ENCODE measurements at places on chromosomes 5 and 9. TPM values are rescaled to one million over a fixed set of nuclear protein-coding genes. Genes with fewer than 3 reads are reported as not detected.

- DNase-seq, result peak; percentile 11
Observed at GRCh38 chr9:93899609-93900435, 55.3 kb downstream of the BARX1 start.

- DNase-seq, result no peak
Observed at GRCh38 chr9:18746631-18747030, 272.7 kb downstream of the ADAMTSL1 start.

- peak; percentile 30 for DNase-seq
Observed at GRCh38 chr9:93267091-93267541, 83.2 kb downstream of the WNK2 start.

DNA sequence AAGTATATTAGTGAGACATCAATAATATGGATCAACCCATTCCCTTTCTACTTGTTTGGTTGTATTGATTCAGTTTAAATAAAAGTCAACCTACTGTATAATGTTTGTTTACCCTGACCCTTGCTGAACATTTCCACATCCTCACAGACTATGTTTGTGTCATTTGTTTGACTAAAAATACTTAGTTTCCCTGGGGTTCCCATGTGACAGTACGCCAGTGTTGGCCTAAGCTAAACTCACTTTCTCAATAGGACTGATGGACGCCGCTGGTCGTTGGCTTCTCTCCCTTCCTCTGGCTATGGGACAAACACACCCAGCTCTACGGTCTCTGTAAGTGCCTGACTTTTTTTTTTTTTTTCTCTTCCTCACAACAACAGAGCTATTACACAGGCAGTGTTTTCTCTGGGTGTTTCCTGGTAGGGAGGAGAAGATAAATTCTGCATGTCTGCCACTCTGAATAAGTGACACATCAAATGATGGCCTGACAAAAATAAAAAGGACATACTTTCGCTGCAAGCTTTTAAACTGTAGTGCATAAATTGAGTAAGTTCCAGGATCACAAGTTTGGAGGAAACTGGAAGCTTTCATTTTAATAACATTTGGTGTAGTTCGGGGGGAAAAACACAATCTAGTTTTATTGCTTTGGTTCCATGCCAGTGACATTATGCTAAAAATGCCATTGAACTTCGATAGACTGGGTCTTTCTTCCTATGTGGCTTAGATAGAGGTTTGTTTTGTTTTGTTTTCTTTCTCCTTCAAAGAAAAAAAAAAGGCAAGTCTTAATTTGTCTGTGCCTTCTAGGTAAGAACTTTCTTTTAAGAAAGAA, 101.0 kb downstream of the CD180 start:
- peak; percentile 73 for DNase-seq

GRCh38 chr5:81525690-81526089, 131.8 kb upstream of the ACOT12 start:
- no peak for DNase-seq

GRCh38 chr9:29289365-29289764, 1716.1 kb upstream of the C9orf72 start:
- DNase-seq, result no peak

GRCh38 chr5:59275510-59276324, 617.8 kb downstream of the PDE4D start:
- peak; percentile 54 for DNase-seq

DNA sequence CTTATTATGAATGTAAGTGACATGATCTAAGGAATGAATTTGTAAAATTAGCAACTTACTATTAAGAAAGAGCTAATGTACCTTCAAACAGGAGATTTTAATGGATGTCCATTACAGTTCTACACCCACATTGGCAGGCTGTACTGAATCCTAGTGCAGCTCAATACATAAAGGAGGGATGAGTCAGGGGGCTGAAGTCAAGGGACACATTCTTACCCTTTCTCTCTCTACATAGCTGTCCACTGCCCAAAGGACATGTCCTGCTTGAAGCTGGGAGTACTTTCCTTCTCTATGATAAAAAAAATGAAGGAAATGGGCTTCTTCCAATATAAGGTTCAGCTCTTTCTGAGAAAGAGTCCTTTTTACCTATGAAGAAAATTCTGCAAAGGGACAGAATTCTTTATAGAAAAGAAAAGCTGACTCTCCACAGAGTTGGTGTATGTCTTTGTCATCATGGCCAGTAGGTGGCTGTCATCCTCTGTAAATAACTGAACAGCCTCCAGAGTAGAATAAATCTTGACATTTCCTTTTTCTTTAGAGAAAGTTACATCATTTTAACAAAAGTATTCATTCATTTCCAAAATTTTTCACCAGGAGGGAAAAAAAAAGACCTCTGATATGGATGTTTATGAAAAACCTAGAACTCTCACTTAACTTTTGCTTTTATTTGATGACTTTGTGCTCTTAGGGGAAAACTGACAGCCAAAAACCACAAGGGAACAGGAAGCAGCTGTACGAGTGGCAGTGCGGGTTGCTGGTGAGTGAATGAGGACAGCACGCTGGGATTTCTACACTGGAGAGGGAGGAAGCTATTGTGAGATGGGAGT, 13.1 kb upstream of the IFNA14 start:
- peak; percentile 32 for DNase-seq

DNA sequence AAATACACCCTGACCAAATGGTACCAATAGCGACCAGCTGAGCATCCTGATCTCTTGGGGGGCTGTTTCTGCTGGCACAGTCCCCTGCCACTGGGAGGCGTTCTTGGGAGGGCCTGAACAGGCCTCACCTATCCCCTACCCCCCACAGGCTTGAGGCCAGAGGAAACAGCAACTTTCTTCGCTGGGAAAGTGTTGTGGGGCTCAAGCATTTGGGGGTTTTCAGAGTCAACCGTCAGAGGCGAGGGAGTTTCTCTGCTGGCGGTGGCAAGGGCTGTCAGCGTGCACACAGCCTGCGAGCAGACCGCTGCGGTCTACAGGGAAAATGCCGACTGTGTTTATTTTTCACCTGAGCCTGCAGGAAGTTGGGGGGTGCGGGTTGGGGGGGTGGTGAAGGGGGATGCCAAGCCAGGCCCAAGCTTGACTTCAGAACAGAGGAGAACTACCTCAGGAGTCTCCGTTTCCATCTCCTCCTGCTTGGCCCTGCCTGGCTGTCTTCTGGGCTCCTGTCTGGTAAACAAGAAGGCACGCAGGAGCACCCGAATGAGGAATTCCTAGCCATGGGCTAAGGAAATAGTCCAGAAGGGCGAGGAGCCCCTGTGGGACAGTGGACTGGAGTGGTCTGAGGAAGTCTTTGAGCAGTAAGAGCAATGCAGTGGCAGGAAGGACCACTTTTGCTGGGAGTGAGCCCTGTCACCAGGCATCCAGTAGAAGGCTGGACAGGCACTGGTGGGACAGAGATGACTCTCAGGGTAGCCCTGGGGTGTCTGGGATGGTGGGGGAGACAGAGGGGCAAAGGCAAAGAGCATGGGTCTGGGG, 18.1 kb downstream of the TCF7 start:
- no peak for DNase-seq

DNA sequence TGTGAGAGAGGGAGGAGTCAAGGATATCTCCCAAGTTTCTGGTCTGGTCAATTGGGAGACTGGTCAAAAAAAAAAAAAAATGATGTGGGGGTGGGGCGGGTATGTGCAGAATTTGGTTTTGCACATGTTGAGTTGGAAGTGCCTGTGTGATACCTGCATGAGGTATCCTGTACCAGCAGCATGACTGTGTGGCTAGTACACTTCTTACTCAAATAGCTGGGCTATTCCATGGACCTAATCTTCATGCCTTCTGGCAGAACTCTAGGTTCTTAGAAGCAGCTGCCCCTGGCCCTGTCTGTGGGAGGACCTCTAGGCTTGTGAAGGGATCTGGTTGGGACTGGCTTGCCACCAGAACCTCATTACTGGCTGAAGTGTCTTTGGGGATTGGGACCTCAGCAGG, 93.5 kb downstream of the RALGPS1 start:
- DNase-seq, result no peak

GRCh38 chr5:31415009-31415923, 116.6 kb downstream of the DROSHA start:
- no peak for DNase-seq

DNA sequence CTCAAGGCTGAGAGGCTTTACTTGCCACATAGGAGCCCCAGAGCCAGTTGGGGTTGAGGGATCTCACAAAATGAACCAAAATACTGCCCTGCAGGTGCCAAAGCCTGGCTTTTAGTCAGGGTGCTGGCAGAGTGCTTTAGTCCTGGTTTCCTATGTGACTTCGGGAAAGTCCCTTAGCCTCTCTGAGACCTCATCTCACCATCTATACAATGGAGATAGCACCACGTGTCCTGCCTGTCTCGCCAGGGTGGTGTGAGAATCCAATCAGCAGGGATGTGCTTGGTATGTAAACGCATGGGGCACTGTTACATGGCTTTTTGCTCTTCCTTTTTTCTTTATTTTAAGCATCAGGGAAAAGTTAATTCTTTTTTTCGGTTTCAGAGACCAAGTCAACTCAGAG, 68.3 kb downstream of the SHB start:
- no peak for DNase-seq

GRCh38 chr9:84947412-84947972, 278.0 kb downstream of the NTRK2 start:
- DNase-seq, result no peak

DNA sequence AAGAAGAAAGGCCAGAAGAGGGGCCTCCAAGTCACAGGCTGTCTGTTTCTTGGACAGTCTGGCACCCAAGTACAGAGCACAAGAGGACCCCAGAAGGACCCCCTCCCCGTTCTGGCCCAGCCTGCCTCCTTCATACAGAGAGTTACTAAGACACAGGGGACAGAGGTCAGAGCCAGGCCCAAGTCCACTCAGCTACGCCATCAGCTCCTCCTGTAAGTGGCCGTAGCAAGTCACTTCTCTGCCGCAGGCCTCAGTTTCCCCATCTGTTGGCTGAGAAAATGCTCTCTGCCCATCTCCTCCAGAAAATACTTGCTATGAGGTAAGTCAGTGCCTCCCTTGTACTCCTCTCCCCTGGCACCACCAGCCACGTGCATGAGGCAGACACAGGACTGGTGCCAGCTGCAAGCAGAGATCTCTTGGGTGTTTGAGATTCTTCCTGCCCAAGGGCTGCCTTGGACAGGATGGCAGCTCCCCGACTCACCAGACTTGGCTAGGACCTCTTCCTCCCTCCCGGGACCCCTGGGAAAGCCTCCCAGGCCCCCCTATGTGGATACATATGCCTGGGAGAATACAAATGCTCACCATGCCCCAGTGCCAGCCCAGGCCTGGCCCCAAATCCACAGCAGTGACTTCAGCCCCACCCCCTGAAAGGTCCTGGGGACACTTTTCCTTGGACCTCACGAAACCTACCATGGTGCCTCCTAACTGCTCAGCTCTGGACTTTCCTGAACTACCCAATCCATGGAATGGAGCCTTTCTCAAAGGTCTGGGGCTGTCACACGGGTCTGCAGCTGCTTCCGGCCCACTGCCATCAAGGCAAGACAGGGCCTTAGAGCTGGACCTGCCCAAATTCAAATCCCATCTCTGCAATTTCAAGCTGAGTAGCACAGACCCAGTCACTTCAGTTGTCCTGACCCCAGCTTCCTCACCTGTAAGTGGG, 5.1 kb downstream of the EEIG1 start:
- DNase-seq, result no peak

- no peak for DNase-seq
Observed at GRCh38 chr9:4678679-4679267, 596 bp upstream of the CDC37L1 start.

- no peak for DNase-seq
Observed at GRCh38 chr5:157267761-157268480, 2.0 kb downstream of the CYFIP2 start.

DNA sequence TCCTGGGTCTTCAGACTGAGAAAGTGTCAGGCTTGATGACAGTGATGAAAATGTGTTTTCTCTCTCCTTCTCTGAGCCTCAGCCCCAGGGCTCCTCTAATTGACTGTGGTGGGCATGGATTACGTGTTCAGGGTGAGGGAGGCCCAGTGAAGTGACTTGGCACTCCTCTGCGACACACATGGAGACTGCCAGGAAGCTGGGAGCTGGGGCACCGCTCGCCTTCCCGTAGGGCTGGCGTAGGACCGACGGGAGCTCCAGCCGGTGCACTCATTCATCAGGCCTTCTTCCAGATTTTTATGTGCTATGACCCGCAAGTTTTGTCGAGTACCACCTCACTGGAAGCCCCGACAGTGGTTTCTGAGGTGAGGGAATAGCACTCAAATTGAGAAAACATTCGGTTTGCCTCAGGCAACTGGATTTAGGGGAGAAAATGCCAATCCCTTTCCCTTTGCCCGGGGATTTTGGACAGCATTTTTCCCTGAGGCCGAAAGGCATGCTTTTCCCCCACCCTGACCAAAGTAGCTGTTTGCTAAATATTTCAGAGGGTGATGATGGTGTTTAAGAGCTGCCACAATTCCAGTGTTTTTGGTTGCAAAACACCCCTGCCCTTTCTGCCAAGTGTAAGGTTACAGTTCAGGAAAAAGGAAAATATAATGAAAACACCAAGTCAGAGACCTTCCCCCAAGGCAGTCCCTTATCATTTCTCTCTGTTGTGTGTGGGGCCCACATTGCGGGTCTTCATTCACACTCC, 83.7 kb downstream of the PCSK5 start:
- DNase-seq, result no peak

GRCh38 chr5:74099538-74100267, 473.7 kb downstream of the ARHGEF28 start:
- no peak for DNase-seq

DNA sequence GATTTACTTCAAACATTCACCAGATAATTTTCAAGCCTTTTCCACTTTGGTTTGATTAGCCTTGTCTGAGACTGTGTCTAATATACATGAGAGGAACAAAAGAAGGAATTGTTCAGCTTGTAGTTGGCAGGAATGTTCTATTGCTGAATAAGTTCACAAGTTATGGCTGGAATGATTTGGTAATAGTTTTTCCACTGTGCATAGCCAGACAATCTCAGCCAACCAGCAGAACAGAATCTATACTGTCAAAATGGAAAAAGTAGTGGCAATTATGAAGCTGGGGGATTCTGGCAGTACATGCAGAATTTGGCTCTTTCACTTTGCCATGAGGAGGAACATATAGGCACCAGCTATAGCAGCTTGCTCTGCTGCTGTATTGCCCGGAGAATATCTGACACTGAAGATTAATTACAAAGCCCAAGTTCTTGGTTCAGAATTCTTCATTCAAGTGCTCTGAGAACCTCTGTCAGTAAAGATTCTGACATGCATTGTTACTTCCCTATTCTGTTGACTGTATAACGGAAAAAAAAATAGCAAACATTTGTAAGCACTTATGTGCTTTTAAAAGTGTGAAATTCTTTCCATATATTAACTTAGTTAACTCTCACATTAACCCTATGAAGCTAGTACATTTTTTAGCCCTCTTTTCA, 150.6 kb downstream of the PRR16 start:
- no peak for DNase-seq

The RLN2 gene
- not detected for total RNA-seq

The OR13C9 gene
- not detected for total RNA-seq

The LCN9 gene
- not detected for total RNA-seq

The EMB gene
- 12.6 TPM for total RNA-seq

The HTR4 gene
- not detected for total RNA-seq

The ABLIM3 gene
- 22.2 TPM for total RNA-seq

All from upper lobe of left lung (tissue), 6 donors.